ENCODE measurements at places on chromosomes 12 and 14. TPM values are rescaled to one million over a fixed set of nuclear protein-coding genes. Genes with fewer than 3 reads are reported as not detected.
A peak's percentile ranks its signal among the peaks of the same experiment; 100 is the strongest.

P2RX2 gene
- not detected for total RNA-seq

DNA sequence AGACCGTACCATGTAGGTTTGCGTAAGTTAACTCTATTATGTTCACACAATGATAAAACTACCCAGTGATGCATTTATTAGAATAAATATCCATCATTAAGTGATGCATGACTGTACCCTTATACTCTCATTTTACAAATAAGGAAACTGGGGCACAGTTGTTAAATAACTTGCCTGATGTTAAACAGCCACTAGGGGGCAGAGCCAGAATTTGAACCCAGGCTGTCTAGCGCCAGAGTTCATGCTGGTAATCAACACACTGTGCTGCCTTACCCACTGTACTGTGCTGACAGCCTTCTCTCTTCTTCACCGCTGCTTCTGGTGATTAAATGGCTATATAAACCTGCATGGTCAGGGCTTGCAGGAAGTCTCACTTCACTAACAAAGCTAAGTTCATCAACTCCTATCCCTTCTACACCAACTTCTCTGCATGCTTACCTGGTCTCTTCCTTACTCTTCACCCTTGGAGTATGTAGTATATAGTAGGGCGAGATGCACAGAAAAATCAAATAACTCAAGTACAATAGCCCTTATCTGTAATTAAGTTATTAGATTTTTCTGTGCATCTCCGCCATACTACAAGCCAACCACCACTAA is 43.6 kb upstream of the APPL2 start:
- H3K27ac ChIP-seq, result no peak overlapping the region
- 0 out of 2 replicates have a peak, but pooled peaks cover 5% of the 10 kb centered on the region for H3K36me3 ChIP-seq
- H3K4me1 ChIP-seq, result peaks cover 58% of the 10 kb centered on the region

ETFBKMT gene
- 2.8 TPM for total RNA-seq

GRCh38 chr14:37594971-37595808 is at the start of the genes FOXA1 and TTC6:
FOXA1 (minus strand) TSS chr14:37595249; CDS start chr14:37594972, 277 bp downstream.
TTC6 (plus strand) TSS chr14:37595629; CDS start chr14:37622065, 26,436 bp downstream.
- H3K27ac ChIP-seq, result peak within 1 kb of the TSS; percentile 81
- peaks cover 62% of the 10 kb centered on the region for H3K4me1 ChIP-seq
- peaks cover 21% of the 10 kb centered on the region for H3K36me3 ChIP-seq
- peaks cover 56% of the 10 kb centered on the region for H3K27me3 ChIP-seq
- no peak for DNase-seq
- peak within 1 kb of the TSS; percentile 87 for H3K4me3 ChIP-seq

GRCh38 chr14:61065656-61066055 is 84.6 kb downstream of the SLC38A6 start:
- H3K4me1 ChIP-seq, result no peaks in the 10 kb centered on the region
- DNase-seq, result no peak
- H3K27me3 ChIP-seq, result no peaks in the 10 kb centered on the region
- H3K27ac ChIP-seq, result no peak overlapping the region
- H3K36me3 ChIP-seq, result peaks cover 24% of the 10 kb centered on the region

DNA sequence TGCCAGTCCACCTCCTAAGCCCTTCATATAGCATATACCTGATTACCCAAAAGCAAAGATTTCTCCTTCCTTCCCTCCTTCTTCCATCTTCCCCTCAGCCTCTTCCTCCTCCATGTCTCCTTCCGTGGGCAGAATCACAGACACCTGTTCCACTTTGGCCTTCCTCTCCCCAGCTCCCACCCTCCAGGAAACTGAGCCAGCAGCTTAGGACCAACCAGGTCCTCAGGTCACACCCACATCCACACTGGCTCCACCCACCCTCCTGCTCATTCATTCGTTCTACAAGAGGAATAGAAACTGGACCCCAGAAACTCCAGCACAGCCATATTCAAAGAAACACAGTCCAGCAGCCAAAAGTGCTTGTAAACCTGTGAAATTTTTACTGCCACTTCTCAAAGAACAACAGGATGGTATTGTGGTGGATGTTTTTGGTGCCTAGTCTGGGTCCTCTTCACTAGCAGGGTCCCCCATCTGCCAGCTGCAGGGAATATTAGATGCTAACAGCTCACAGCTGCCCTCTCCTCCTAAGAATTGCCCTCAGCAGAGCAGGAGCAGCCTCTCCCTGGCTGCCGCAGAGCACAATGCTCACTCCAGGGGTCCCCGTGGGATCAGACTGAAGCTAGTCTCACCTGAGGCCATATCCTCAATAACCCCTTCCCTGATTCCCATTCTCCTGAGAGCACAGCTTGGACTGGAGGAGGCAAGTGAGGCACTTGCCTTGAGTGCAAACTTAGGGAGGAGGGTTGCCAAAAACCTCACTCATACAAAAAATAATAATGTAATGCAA is 18.4 kb downstream of the CMKLR1 start:
- H3K4me3 ChIP-seq, result no peak overlapping the region
- H3K4me1 ChIP-seq, result no peaks in the 10 kb centered on the region
- DNase-seq, result no peak

DNA sequence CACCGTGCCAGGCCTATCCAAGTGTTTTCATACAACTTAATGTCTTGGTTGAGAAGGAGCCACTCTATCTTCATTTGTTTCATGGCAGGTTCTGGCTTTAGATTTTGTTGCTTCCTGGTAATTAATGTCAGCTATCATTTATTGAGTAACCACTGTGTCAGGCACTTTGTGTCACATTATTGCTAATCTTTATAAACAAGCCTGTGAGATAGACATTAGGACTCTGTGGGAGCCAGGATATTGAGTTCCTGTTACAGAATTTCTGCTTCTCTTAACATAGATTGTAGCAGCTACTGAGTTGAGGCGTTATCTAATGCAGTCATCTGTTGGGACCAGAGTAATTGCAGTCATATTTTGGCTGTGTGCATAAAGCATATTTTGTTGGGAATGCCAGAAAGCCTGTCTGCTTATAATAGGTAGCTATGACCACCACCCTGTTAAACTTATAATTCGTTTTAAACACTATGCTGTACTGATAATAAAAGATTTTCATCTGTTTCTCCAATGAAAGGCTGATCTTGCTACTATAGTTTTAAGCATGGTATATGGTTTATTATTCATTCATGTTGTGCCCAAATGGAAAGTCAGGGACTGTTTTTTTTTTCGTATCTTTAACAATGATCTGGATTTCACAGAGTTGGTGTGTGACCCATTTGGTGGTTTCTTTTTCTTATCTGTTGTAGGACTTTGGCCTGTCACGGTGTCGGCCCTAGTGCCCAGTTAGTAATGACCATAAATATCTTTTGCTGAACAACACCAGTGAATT is 432.6 kb downstream of the PCNX1 start:
- H3K27me3 ChIP-seq, result no peaks in the 10 kb centered on the region
- no peak for DNase-seq
- peaks cover 52% of the 10 kb centered on the region for H3K36me3 ChIP-seq
- no peak overlapping the region for H3K27ac ChIP-seq
- H3K4me1 ChIP-seq, result peaks cover 55% of the 10 kb centered on the region
- no peak overlapping the region for H3K4me3 ChIP-seq

DNA sequence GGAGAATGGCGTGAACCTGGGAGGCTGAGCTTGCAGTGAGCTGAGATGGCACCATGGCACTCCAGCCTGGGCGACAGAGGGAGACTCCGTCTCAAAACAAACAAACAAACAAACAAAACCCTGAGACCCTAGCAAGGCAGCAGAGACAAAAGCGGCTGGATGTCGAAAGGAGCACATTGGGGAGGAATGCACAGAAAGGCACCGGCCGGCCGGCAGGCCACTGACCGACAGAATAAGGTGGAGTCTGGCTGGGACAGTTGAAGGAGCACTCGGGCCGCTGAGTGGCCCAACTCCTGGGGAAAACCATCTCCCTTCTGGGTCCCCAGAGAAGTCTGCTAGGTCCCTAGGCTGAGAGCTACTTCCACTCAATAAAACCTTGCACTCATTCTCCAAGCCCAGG is 256.2 kb downstream of the KIF21A start:
- no peaks in the 10 kb centered on the region for H3K36me3 ChIP-seq
- H3K27me3 ChIP-seq, result no peaks in the 10 kb centered on the region
- no peaks in the 10 kb centered on the region for H3K4me1 ChIP-seq

- DNase-seq, result peak; percentile 63
- H3K27ac ChIP-seq, result no peak overlapping the region
Measured at GRCh38 chr12:1791104-1791841, 29.1 kb upstream of the LRTM2 start.

DNA sequence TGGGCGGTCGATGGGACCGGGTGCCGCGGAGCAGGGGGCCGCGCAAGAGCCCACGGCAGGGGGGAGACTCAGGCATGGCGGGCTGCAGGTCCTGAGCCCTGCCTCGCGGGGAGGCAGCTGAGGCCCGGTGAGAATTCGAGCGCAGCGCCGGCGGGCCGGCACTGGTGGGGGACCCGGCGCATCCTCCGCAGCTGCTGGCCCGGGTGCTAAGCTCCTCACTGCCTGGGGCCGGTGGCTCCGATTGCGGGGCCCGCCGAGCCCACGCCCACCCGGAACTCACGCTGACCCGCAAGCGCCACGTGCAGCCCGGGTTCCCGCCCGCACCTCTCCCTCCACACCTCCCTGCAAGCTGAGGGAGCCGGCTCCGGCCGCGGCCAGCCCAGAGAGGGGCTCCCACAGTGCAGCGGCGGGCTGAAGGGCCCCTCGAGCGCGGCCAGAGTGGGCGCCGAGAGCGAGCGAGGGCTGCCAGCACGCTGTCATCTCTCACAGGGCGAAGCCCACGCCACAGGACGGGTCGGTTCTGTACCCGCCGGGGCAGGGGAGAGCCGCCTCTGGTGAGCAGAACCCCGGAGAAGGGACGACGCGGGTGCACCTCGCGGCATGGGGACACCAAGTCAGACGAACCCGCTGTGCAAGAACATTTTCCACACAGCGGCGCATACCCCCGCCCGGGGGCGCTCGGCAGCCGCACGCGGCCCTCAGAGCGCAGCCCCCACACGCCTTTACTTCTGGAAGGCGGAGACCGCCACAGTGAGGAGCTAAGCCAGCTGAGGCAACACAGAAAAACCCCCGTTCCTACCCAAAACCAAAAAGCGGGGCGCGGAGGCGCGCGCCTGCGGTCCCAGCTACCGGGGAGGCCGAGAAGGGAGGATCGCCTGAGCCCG is 1.2 kb upstream of the SIVA1 start:
- no peaks in the 10 kb centered on the region for H3K27me3 ChIP-seq
- no peak overlapping the region for H3K27ac ChIP-seq
- H3K4me1 ChIP-seq, result peaks cover 49% of the 10 kb centered on the region
- peak overlapping the region; percentile 100 for H3K4me3 ChIP-seq
- no peak for DNase-seq

- H3K4me3 ChIP-seq, result no peak overlapping the region
- DNase-seq, result no peak
- H3K27ac ChIP-seq, result no peak overlapping the region
- no peaks in the 10 kb centered on the region for H3K4me1 ChIP-seq
Measured at GRCh38 chr12:125983784-125984500, 918.7 kb downstream of the AACS start.

GRCh38 chr14:22981090-22981875 is 1.1 kb downstream of the AJUBA start:
- DNase-seq, result no peak
- peak overlapping the region; percentile 74 for H3K27ac ChIP-seq
- H3K4me1 ChIP-seq, result peaks cover 45% of the 10 kb centered on the region
- peaks cover 28% of the 10 kb centered on the region for H3K36me3 ChIP-seq
- peaks cover 5% of the 10 kb centered on the region for H3K27me3 ChIP-seq

BCAT1 gene
- total RNA-seq, result 171 TPM

- peaks cover 4% of the 10 kb centered on the region for H3K27me3 ChIP-seq
- no peaks in the 10 kb centered on the region for H3K36me3 ChIP-seq
- no peak for DNase-seq
- no peak overlapping the region for H3K27ac ChIP-seq
- no peaks in the 10 kb centered on the region for H3K4me1 ChIP-seq
Measured at GRCh38 chr12:117803001-117803400, 165.8 kb downstream of the KSR2 start.

GRCh38 chr14:68012871-68013270 is 193.3 kb downstream of the RAD51B start:
- no peaks in the 10 kb centered on the region for H3K27me3 ChIP-seq
- H3K4me1 ChIP-seq, result peaks cover 34% of the 10 kb centered on the region
- 0 out of 2 replicates have a peak, but pooled peaks cover 5% of the 10 kb centered on the region for H3K36me3 ChIP-seq
- DNase-seq, result no peak
- no peak overlapping the region for H3K4me3 ChIP-seq

- H3K4me3 ChIP-seq, result peak overlapping the region; percentile 66
- H3K27ac ChIP-seq, result no peak overlapping the region
- no peaks in the 10 kb centered on the region for H3K36me3 ChIP-seq
- DNase-seq, result no peak
- no peaks in the 10 kb centered on the region for H3K27me3 ChIP-seq
Measured at GRCh38 chr12:38906482-38907200, 1.2 kb upstream of the CPNE8 start.

APAF1 gene
- total RNA-seq, result 19.8 TPM

RECQL gene
- 34.9 TPM for total RNA-seq

DNA sequence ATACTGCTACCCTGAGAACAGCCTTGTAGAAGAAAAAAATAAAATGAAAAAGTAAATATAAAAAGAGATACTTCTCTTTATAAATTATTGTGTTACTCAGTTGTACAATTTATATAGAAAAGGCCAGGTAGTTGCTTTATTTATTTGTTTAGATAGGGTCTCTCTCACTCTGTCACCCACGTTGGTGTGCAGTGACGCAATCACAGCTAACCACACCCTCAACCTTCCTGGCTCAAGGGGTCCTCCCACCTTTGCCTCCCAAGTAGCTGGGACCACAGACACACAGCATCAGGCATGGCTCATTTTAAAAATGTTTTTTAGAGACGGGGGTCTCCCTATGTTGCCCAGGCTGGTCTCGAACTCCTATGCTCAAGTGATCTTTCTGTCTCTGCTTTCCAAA is 175.4 kb upstream of the PZP start:
- no peak for DNase-seq
- H3K36me3 ChIP-seq, result no peaks in the 10 kb centered on the region
- H3K4me1 ChIP-seq, result no peaks in the 10 kb centered on the region
- H3K27me3 ChIP-seq, result peaks cover 4% of the 10 kb centered on the region
- H3K27ac ChIP-seq, result no peak overlapping the region
- no peak overlapping the region for H3K4me3 ChIP-seq

CLEC4C gene
- total RNA-seq, result not detected

DNA sequence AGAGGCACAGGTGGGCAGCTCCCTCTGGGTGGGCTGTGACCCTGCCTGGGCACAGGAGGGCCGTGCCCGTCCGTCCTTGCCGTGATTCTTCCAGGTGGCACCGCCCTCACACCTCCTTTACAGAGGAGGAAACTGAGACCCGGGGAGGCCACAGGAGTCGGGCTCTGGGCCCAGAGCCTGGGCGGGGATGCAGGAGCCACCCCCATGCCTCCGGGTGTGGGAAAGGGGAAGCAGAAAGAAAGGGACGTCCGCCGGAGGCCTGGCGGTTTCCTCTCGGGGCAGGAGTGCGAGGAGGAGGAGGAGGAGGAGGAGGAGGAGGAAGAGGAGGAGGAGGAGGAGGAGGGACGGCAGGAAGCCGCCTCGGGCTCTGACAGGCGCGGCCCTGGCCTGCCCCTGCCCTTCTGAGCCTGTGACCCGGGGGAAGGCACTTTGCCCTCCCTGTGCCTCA is 23.0 kb downstream of the SH2B3 start:
- no peaks in the 10 kb centered on the region for H3K27me3 ChIP-seq
- no peak overlapping the region for H3K27ac ChIP-seq
- no peak for DNase-seq

GRCh38 chr14:83975435-83975834 is 1554.5 kb upstream of the FLRT2 start:
- no peak overlapping the region for H3K4me3 ChIP-seq
- H3K4me1 ChIP-seq, result no peaks in the 10 kb centered on the region
- DNase-seq, result no peak
- H3K27ac ChIP-seq, result no peak overlapping the region

HSPB8 gene
- 19.9 TPM for total RNA-seq

CCDC60 gene
- total RNA-seq, result not detected

- peaks cover 32% of the 10 kb centered on the region for H3K4me1 ChIP-seq
- DNase-seq, result peak; percentile 41
- H3K27ac ChIP-seq, result peak overlapping the region; percentile 34
- peaks cover 3% of the 10 kb centered on the region for H3K27me3 ChIP-seq
Measured at GRCh38 chr12:15842108-15842507, 40.1 kb upstream of the STRAP start.

All from HFFc6 (cell line).